ENCODE measurements at places on chromosomes 5 and 9.

GRCh38 chr5:175737481-175737880 is 79.6 kb downstream of the HRH2 start:
- no peak for DNase-seq

GRCh38 chr5:142870532-142871362 is 100.6 kb downstream of the ARHGAP26 start:
- no peak for DNase-seq

DNA sequence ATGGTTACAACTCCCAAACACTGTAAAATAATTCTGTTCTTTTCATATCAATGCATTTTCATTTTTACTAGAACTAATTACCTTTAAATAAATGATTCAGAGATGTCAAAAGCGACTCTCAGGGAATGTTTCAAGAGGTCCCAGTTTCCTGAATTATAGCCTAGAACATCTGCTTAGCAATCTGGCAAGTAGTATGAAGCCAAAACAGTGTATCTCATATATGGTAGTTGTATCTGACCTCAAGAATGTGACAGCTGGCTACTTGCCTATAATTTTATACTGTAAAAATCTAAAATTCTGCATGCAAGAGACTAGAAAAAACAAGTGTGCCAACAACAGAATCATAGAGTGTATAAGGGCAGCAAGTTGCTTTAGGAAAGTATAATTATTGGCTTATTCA is 187.7 kb upstream of the POU5F2 start:
- no peak for DNase-seq

DNA sequence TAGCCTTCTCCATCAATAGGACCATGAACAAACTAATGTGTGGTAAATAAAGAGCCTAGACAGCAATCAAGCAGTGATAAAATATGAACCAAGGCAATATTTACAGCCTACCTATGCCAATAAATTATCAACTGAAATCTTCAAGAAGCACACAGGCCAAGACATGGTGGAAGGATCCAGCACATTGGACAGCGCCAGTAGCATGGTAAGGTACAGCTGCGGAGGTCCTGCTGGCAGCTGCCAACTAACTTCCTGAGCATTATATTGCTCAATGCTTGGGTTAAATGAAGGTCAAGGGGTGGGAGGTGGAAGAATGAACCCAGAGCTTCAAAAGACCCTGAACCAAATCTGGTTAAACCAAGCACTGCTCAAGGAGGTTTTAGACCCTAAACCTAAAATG is 16.5 kb upstream of the SPDL1 start:
- no peak for DNase-seq

- no peak for DNase-seq
Measured at GRCh38 chr9:86907346-86907745, 40.0 kb downstream of the GAS1 start.

GRCh38 chr9:93684161-93684765 is 107.9 kb downstream of the PHF2 start:
- no peak for DNase-seq

- no peak for DNase-seq
Measured at GRCh38 chr9:27688954-27689353, 115.7 kb upstream of the C9orf72 start.

GRCh38 chr9:91949946-91950664 is at the start of gene ROR2:
TSS of gene ROR2 (minus strand) at chr9:91950228.
- DNase-seq: peak; percentile 14

- no peak for DNase-seq
Measured at GRCh38 chr5:14935341-14935740, 63.8 kb upstream of the ANKH start.

DNA sequence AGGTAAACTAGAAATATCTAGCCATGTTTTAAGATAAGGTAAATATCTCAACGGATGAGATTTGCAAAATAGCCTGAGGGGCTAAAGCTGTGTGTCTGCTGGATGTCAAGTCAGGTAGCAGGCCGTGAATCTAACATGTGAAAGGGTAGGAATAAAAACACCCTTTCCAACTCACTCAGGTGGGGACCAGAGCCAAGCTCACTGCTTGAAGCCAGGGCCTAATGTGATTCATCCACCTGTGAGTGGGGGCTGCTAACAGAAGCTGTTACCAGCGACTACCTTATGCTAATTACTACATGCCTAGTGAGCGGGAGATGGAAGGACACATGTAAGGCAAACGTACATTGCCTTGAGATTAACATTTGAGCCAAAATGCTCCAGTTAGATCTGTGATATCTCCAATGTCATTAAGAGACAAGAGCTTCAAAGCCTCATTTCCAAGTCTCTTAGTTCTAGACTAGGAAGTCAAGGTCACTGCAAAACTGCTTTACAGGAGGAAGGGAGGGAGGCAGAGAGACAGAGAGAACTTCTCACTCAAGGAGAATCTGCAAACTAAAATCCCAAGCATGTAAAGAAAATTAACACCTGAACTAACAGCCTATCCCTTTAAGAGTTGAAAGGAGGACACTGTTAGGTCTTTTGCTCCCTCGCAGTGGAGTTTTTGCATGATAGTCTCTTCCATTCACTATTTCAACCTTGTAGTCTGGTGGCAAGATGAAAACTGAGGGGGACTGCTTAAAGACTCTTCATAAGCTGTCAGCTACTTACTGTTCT is 141.6 kb upstream of the RPS23 start:
- no peak for DNase-seq

GRCh38 chr9:90815944-90816357 is 14.3 kb downstream of the SYK start:
- DNase-seq: no peak

GRCh38 chr9:108537756-108538155 is 318.0 kb downstream of the ACTL7B start:
- DNase-seq: no peak

GRCh38 chr5:18000744-18001143 is 366.5 kb downstream of the TAF11L14 start:
- no peak for DNase-seq

DNA sequence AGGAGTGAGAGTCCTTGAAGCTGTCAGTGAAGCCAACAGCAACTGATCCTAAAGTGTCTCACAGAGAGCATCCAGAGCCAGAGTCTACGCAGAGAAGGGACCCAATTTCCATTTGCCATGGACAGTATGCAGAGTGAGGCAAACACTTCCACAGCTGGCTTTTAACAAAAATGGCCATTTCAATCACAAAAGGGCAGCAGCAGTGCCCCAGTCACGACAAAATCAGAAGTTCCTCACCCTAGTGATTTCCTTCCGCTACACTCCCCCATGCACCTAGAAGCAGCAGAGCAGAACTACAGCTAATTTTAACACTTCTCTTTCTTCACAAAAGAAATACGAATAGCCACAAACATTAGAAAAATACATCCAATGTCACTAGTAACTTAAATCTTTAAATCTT is 27.9 kb downstream of the FBXW11 start:
- DNase-seq: no peak

DNA sequence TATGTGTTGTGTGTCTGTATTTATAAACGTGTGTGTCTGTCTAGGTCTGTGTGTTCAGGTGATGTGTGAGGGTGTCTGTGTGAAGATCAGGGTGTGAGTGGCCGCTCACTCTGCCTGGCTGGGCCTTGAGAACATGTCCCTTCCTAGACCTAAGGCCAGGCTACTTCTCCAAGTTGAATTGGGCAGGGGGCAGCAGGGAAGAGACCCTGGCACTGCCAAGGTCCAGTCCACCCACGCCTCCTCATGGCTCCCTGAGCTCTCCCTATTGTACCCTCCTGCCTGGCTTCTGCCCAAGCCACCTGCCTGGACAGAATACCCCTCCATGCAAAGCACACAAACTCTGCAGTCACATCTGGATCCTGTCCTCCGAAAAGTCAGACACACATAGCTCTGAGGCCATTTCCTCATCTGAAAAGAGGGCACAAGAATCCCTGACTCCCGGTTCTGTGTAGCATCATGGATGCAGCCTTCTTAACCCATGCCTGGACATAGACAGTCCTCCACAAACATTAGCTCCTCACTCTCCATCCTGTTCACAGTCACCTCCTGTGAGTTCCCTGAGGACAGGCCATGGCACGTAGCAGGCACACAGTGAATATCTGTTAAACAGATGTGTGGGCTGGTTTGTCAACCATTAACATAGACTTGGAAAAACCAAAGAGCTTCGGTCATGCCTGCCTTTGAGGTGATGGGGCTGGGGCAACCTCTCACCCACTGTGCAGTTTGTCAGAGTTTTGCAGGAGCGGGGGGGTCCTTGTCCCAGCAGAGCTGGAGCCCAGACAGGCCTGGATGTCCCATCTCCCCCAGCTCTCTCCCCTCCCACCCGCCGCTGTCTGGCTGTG is 167.8 kb upstream of the MVB12B start:
- DNase-seq: no peak

- DNase-seq: no peak
Measured at GRCh38 chr9:121217609-121218292, 16.1 kb upstream of the RAB14 start.

DNA sequence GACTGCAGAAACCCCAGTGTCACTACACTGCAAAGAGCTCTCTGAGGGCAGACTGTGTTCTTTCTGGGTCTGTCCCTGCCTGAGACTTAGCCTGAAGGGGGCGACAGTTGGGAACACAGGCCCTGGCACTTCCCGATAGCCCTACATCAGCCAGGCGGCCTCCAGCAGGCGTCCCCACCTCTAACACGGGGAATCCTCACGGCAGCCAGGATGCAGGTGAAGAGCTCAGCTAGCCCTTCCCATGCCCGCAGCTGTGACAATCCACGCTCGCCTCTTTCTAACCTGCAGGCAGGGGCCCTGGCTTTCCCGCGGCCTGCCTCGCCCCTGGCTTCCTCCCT is 5.9 kb downstream of the MED22 start:
- DNase-seq: no peak

DNA sequence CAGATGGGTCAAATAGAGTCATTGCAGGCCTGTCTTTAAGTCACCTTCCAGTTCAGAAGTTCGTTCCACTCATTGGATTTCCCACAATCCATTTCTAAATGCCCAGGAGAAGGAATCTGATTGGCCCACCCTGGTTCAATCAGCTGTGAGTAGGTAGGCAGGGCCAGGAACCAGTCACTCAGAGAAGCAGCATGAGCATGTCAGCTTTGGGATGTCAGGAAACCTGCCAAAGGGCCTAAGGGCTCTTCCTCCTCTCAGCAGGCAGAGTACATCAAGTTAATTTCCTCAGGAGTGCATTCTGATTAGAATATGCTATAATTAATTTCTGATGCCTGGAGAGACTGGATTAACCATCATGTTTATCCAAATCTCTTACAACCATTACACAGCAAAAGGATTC is 412.9 kb upstream of the CCNH start:
- no peak for DNase-seq

- DNase-seq: no peak
Measured at GRCh38 chr5:135081240-135081639, 47.2 kb upstream of the PITX1 start.

DNA sequence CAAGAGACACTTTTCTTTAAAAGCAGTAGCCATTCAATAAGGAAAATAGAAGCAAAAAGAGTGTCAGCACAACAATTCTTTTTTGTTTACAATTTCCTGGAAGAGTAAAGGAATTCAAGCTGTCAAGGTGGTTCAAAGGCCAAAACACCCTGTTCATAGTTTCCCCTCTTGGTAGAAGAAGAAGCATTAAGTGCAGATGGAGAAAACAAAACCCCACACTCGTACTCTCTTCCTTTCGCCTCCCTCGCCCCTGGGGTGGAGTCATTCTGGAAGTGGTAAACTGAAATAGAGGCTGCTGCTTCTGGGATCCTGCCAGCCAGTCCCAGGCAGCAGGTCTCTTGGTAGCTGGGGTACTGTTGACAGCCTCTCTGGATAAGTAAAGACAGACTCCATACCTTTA is 105.0 kb downstream of the ANKRD55 start:
- no peak for DNase-seq

DNA sequence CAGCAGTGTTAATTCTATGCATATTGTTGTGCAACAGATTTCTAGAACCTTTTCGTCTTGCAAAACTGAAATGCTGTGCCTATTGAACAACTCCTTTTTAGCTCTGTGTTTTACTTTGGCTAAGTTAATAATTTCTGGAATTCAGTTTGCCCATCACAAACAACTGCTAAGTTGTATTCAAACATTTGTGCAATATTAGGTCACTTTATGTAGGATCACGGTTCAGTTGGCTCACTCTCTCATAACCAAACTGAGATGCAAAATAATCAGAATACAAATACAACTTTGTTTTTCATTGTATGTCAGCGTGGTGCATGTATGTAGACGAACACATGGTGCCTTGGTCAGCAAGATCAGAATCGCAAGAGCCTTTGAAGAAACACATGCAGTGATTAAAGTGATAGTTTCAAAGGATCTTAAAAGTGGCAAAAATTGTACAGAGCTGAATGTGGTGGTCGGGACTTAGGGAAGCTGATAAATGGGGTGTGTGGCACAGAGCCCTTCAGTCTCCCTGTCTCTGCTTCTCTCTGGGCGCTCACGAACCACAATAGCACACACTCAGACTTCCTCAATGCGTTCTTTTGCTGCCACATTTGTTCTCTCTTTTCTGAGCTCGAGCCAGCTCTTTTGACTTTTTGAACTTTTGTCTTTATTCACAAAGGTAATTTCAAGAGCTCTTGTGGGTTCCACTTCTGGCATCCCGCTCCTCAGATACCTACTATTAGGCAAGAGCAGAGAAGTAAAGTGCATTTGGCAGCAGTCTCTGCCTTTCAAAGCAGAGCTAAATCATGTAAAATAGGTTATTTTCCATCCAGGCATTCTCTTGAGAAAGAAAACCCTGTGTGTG is 112.4 kb upstream of the CTSL start:
- DNase-seq: no peak

- no peak for DNase-seq
Measured at GRCh38 chr5:180688330-180689070, 39.1 kb upstream of the FLT4 start.

- DNase-seq: no peak
Measured at GRCh38 chr5:87645224-87645623, 232.5 kb upstream of the CCNH start.

- no peak for DNase-seq
Measured at GRCh38 chr9:36939655-36940499, 94.2 kb downstream of the PAX5 start.

GRCh38 chr5:14599476-14600127 is 18.0 kb downstream of the OTULINL start:
- no peak for DNase-seq

DNA sequence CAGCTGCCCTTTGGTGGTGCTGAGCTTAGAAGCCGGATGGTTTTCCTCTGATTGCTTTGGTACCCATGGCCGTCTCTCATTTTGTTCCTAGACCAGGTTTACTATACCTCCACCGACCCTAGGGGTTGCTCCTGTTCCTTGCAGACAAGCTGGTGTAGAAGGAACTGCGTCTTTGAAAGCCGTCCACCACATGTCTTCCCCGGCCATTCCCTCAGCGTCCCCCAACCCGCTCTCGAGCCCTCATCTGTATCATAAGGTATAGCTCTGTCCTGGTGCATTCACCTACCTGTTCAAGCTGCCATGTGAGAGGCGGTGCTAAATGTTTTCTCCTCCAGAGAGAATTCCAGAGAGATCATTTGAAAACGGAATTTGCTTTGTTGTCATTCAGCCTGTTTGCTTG is 39.5 kb downstream of the TENT4A start:
- DNase-seq: no peak

DNA sequence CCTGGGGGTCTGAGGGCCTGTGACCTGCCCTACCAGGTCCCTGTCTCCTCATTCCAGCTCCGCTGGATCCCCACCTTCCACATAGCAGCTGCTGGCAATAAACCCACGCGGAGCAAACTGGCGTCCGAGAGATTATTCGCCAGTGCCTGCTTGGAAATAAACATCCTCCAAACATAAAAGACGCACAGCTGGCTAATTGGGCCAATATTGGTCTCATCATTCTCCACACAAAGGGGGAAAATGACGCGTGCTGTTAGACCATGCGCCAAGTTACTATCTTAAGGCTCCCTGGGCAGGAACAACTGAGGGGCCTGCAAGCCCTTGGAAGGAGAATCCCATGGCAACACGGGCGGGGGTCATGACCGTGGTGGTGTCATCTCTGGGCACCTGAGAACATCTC is 73.3 kb upstream of the SARDH start:
- no peak for DNase-seq

All from activated CD8-positive, alpha-beta memory T cell treated with anti-CD3 and anti-CD28 coated beads for 1 hour (primary cell).